Activated T-cell treated with anti-CD3 and anti-CD28 coated beads for 1 hour (primary cell): ENCODE measurements at places on chromosomes 16 and 17.

DNA sequence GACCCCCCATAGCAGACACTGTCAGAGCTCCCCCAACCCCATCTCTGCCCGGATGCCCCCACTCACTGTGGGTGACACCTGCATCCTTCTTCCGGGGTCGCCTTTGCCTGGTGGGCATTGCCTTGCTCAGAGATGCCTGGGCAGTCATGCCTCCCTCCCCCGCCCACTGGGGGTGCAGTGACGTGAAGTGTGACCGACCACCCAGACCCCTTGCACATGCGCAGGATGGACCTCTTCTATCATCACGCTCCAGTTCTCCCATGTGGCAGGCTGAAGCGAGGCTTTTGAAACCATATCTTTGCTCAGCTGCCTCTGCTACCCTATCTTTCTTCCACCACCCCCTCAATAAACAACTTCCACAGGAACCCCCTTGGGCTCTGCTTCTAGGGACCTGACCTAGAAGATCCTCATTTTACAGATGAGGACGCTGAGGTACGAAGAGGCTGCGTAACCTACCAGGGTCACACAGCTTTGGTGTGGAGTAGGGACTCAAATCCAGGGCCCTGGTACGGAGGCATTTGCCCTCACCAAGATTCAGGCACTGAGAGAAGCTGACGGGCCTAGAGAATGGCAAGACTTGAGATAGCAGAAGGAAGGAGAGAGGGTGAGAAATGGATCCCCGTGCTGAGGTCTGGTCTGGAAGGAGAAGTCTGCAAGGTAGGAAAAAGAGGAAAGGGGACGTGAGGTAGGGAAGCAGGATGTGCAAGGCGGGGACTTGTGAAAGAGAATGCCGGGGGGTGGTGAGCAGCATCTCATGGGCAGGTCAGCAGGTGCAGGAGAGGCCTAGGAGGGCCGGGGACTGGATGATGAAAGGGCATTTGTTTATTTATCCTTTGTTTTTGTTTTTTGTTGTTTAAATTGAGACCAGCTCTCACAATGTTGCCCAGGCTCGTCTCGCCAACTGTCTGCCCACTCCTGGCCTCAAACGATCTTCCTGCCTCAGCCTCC is 14.4 kb downstream of the NLRC5 start:
- DNase-seq = no peak

DNA sequence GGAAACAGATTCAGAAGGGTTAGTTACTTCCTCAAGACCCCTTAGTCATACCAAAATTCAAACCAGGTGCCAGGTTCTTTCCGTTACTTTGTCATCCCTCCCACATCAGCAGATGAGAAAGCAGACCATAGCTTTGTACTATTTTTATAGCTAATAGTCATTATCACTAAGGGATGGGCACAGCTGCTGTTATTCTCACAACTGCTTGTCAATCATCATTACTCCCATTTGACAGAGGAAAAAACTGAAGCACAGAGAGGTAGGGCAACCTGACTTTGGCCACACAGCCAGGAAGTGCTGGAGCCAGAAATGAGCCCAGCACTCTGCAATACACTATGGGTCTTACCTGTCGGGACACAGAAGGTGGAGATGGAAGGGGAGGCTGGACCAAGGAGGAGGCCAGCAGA is 30.0 kb downstream of the TEKT5 start:
- DNase-seq = no peak

DNA sequence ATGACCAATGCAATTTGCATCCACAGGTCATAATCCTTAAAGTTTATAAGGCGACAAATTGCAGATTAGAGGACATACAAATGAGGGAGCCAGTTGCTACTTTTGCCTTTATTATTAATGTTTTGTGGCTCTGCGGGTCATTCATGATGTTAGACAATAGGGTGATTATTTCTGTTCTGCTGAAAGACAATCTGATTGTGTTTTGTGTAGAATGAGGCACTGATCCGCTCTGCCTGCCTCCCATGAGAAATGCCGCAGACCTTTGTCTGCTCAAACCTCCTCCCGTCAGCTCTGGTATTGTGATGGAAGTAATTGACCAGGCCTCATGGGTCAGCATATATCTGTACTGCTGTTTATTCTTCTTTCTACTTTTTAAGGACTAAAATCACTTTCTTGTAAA is 224.9 kb downstream of the PRKCA start:
- DNase-seq = no peak

- no peak for DNase-seq
Measured at GRCh38 chr17:80291691-80292487, 31.2 kb downstream of the RNF213 start.

DNA sequence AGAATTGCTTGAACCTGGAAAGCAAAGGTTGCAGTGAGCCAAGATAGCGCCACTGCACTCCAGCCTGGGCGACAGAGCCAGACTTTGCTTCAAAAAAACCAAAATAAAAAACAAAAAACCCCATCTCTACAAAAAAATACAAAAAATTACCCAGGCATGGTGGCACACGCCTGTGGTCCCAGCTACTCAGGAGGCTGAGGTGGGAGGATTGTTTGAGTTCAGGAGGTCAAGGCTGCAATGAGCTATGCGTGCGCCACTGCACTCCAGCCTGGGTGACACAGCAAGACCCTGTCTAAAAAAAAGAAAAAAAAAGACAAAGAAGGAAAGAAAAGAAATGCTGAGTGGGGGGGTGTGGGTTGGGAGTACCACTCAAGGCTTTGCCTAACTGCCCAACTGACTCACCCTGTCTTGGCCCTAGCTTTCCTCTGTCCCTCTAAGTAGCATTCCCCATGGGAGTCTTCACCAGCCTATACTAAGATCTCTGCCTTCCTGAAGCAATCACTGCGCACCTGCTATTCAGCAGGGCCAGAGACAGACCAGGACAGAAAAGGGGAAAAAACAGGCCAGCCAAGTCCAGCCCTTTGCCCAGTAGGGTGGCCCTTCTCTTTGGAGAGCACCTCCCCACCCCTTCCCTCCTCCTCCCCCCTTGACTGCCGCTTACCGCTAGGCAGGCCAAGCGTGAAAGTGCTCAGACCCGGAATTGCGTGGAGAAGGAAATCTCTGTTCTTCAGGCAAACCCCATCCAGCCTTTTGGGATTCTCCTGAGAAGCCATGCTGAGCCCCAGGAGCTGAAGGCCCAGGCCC is 45.8 kb downstream of the RTN4RL1 start:
- no peak for DNase-seq

GRCh38 chr17:50424246-50424995 is 1.6 kb upstream of the ACSF2 start:
- no peak for DNase-seq

GRCh38 chr17:27353033-27353460 is 59.1 kb downstream of the WSB1 start:
- DNase-seq = no peak

DNA sequence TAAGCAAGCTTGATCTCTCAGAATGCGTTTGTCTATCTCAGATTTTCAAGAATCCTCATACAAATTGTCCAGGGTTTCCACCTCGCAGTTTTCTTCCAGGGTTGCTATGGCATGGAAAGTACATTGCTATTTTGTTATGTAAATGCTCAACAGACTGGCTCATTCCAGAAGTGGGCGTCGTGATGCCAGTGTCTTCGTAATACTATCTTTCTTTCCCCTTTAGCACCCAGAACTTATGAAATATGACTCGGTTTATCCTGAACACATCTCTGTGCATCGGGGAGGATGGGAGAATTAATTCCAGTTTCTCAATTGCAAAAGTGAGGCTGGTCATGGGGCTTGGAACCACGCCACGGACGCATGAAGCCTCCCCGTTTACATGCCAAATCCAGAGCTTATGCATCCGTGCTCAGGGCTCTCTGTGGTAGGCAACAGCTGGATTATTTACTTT is 405.0 kb downstream of the WWOX start:
- no peak for DNase-seq

DNA sequence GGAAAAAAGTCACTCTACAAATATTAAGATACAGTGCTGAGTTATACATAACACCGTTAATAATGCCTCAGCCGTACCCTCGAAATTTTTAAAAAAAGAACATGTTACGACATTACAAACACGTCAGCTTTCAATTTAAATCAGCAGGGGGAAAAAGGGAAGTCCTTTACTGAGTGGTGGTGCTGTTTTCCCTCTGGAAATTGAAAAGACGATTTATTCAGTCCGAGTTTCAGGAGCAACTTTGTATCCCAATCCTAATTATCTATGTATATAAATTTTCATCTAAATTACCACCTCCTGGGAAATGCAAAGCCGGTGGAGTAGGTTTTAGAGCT is 1.3 kb downstream of the NETO2 start:
- DNase-seq = no peak
